ENCODE measurements at places on chromosomes 2 and 18.

GRCh38 chr18:76491473-76491775 is 3.6 kb downstream of the ZNF516 start:
- peak; percentile 62 for DNase-seq

DNA sequence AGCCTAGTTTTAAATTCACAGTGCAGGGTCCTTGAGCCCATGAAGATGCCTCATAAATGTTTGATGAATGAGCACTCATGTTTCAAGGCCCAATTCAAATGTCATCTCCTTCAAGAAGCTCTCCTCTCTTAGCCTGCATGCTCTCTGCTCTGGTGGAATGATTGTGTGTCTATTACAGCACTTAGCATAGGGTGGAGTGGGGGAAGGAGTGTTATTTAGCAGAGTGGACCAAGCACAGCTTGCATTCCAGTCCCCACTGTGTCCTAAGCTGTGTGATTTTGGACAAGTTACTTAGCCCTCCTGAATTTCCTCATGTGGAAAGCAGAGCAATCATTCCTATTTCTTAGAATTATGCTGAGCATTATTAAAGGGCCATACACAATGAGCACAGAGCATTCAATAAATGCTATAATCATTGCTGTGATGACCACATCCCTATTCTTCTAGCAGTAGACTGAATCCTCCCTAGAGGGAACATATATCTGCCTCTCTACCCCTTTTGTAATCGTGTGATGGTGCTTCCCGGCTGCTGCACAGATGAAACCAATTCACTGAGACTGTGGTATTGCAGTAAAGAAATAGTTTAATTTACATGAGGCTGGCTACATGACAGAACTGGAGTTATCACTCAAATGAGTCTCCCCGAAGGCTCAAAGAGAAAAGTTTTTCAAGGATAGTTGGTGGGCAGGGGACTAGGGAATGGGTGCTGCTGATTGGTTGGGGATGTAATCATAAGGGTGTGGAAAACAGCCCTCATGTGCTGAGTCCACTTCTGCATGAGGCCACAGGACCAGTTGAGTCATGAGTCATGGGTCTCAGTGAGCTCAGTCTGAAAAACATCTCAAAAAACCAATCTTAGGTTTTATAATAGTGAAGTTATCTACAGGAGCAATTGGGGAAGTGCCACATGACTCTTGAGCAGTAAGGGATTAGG is 173.4 kb upstream of the NDUFV2 start:
- no peak for DNase-seq

- no peak for DNase-seq
Measured at GRCh38 chr2:21305581-21305980, 181.8 kb downstream of the TDRD15 start.

GRCh38 chr2:201900362-201900761 is 94.0 kb downstream of the CDK15 start:
- no peak for DNase-seq

DNA sequence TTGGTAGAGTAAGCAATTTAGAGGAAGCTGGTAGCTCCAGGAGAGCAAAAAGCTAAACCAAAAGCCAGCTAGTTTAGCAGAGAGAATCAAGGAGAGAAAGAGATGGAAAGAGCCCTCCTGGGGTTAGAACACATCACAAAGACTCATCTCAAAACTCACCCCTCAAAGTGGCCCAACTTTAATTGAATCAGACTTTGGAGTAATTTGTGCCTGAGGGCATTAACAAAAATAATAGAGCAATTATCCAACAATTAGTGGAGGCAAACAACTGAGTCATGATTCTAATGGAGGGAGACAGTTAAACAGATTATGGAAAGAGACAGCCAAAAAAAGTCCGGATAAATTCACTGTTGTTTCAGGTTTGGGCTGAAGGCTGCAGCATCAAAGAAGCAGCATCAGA is 417.4 kb downstream of the KCNJ3 start:
- no peak for DNase-seq

- DNase-seq, result no peak
Measured at GRCh38 chr2:184031402-184032147, 566.8 kb upstream of the ZNF804A start.

DNA sequence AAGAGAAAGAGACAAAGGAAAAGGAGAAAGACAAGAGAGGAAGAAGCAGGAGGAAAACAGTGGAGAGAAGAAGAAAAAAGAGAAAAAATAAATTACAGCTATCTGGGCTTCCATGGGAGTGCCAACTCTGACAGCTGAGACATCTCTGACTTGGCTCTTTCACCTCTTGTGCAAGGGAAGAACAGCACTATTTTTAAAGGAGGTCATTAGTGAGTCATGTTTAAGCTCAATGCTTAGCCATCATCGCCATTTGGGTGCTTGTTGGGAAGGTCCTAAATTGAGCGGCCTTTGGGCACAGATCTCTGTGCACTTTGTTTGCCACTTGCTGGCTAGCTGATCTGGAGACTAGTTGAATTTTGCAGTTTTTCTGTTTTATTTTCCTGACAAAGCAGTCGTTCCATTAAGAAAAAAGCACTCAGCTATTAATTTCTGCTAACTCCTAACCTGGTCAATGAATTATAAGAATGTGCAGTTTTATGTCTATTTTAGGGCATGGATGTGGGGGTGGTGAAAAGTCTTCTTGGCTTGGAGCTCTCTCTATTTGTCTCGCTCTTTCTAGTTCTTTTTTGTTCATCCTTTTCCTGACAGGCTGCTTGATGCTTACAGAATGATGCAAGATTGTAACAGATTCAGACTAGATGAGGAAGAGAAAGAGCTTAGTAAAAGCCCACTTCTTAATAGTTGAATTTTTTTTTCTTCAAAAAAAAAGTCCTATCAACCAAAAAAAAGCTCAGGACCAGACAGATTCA is 231.5 kb downstream of the SLC8A1 start:
- no peak for DNase-seq

- no peak for DNase-seq
Measured at GRCh38 chr2:216392945-216393840, 19.1 kb upstream of the SMARCAL1 start.

DNA sequence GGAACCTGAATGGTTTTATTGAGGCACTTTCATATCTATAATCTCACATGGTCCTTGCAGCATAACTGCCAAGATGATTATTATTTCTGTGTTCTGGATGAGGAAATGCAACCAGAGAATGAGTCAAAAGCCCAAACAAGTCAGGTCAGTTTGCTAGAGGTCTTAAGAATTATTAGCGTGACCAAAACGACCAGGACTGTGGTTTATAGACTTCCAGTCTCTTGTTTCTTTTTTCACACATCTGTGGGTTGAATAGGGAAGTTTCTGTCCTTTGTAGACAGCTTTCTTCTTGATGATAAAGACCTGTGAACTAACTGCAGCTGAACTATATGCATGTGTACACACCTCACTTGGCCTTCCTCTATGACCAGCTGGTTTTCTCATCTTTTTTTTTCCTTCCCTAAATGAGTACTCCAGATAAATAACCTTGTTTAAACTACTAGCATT is 13.9 kb downstream of the ADAM23 start:
- no peak for DNase-seq

DNA sequence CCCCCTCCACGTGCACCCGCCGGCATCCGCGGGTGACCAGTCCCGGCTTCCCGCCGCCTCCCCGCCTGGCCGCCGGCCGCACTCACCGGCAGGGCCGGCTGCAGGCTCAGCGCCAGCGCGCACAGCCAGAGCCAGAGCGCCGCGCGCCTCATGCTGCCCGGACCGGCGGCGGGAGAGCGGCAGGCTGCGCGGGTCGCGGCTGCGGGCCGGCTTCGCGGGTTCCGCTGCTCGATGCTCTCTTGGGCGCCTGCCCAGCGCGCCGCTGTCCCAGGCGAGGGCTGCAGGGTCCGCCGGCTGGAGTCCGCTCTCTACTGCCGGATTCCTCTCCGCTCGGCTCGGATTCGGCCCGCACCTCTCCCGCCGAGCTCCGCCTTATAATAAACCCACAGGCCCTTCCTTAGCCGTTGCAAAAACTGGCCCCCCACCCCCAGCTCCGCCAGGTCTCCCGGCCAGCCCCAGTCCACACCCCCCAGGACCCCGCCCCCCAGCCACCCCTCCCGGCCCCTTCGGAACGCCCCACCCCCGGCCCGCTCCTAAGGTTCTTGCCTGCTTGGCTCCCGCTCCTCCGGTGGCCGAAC is at the start of gene SDC1:
TSS of gene SDC1 (minus strand) at position 415 of the 578 bp plus-strand sequence. CDS start at position 152, 263 bp downstream.
- DNase-seq, result no peak

GRCh38 chr2:71282493-71282892 is 49.1 kb upstream of the ZNF638 start:
- DNase-seq, result no peak

Data from stimulated activated CD4-positive, alpha-beta T cell treated with anti-CD3 and anti-CD28 coated beads, TNF-alpha, amount 100 ng/mL, for 1 hour (primary cell).